ENCODE measurements at places on chromosomes 2 and 18.

DNA sequence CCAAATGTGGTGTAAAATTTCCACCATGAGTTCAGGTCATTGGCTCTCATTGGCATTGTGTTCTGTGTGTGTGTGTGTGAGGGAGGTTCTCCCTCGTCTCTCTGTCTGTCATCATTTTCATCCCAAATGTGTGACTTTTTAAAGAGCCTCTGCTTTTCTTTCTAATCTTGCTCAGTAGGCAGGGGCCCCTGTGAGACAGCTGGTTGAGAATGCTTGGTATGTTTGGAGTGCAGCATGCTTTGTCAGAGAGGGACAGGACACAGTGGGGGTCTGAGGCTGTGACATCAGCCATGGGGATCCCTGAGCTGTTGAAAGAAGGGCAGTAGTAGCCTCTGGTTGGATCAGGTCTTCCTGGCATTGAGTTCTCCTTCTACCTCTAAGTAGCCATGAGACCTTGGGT lies 10.6 kb downstream of the PTPRM start:
- DNase-seq: no peak

DNA sequence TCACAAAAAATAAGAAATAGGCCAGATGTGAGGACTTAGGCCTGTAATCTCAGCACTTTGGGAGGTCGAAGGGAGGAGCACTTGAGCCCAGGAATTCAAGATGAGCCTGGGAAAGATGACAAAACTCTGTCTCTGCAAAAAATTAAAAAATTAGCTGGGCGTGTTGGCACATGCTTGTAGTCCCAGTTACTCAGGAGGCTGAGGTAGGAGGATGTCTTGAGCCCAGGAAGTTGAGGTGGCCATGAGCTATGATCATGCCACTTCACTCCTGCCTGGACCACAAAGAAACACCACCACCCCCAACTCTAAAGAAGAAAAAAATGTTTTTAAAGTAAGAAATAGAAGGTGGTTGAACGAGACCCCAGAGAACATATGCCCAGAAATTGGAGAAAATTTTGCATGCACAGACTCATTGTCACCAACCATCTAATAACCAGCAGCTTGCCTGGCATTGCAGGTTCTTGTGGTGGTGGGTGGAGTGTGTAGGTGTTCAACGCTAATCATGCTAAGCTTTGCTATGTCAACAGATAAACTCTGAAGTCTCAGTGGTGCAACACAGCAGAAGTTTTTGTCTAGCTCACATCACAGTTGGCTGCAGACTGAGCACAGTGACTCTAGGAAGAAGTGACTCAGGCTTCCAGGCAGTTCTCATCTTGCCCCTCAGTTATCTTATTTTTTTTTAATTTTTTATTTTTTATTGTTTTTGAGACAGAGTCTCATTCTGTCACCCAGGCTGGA lies 18.6 kb downstream of the ARL4C start:
- DNase-seq: no peak

GRCh38 chr2:232521098-232521497 lies 910 bp downstream of the PRSS56 start:
- DNase-seq: no peak

DNA sequence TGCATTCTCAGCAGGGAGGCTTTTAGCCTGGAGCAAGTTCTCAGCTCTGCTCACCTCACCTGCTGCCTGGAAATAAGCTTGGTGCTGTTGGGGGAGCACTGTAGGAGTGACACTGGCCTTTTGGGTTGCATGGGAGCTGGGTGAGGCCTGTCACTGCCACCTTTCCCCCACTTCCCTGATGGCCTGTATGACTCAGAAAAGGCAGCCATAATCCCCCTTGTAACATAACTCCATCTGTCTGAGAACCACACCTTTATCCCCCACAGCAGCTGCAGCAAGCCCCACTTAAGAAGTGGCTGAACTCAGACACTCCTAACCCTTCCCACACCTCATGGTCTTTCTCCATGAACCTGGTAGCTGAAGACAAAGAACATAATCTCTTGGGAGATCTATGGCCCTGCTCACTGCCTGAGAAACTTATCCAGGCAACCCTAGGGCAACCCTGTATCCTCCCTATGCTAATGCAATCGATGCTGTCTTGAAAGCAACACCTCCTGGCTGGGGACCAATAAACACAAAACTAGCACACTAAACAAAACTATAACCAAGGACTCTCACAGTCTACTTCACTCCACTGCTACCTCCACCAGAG lies 258.9 kb upstream of the OSR1 start:
- no peak for DNase-seq

DNA sequence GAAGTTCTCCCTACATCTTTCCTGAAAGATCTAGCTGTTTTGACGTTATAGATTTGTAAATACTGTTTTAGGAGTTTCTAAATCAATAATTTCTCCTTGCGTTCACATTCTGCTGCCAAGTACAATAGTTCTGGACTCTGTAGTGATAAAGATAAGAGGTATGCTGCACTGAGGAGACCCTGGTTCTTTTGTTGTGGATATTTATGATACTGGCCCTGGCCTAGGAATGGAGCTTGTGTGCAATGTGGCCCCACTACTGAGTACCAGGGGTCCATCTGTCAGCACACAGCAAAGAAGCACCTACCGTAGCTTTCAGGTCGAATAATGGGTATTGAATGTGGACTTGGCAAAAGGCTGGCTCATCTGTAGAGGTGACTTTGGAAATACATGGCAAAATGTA lies 85.0 kb downstream of the MAP3K20 start:
- DNase-seq: no peak

DNA sequence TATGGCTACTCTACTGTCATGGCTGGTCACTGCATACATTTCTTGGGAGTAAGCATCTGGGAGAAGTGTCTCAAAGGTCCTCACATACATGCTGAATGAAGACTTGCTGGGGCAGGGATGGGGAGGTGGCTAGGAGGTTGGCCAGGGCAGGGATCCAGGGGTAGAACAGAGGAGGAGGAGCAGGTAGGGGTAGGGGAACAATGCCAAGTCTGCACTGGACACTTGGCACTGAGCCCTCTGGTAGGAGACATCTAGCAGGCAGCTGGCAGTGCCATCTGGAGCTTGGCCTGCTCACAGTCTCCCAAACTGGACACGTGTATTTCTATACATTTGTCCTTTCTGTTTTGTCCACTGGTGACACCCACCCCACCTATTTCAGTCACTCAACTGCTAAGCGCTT lies 62.7 kb upstream of the REV1 start:
- DNase-seq: no peak

GRCh38 chr18:42086288-42086687 lies 131.3 kb downstream of the PIK3C3 start:
- no peak for DNase-seq

- peak; percentile 95 for DNase-seq
Measured at GRCh38 chr2:225090746-225091145, 48.5 kb upstream of the DOCK10 start.
